ENCODE measurements at places on chromosomes 6 and 20. TPM values are rescaled to one million over a fixed set of nuclear protein-coding genes. Genes with fewer than 3 reads are reported as not detected.

GRCh38 chr6:31178143-31179041 is 7.9 kb upstream of the POU5F1 start:
- no peak for DNase-seq

GRCh38 chr20:38199501-38200390 is 34.7 kb upstream of the TGM2 start:
- no peak for DNase-seq

DNA sequence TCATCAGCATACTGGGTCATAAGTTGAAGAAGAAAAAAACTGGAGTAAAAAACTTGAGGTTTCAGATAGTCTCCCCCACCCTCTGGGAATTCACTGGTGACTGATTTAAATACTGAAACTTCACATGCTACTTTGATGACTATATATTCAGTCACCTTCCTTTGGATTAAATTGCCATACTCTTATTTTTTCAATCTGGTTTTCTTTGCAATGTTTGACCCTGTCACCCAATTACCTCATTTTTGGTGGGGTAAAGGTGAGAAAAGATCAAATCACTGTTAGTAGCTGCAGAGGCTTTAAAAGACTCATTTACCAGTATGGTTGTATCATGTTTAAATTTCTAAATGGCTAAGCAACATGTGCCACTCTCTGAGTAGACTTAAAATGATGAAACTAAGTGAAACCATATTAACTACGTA is 862.7 kb upstream of the FLRT3 start:
- no peak for DNase-seq

GRCh38 chr20:32019156-32019510 is 8.9 kb downstream of the CCM2L start:
- no peak for DNase-seq

DNA sequence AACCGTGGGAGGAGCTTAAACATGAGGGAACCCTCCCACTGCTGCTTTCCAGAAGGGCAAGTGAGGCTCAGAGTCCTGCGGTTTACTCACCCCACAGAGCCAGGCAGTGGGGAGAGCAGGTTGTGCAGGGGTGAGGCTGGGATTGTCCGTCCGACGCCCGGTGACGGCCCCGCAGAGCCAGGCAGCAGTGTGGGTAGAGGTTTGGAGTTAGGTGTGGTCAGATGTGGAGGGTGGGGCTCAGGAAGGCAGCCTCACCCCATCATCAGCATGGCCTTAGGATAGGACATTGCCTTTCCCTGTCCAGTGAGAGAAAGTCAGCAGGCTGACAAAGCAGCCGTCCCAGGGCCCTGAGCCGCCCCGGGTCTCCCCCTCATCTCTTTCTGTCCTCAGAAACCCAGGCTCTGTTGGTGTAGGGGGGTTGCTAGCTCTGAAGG is 234.6 kb downstream of the DLL1 start:
- DNase-seq = no peak

The SNX14 gene
- polyA plus RNA-seq = 138 TPM

GRCh38 chr20:47438464-47439381 is 63.0 kb upstream of the NCOA3 start:
- DNase-seq = peak; percentile 59

DNA sequence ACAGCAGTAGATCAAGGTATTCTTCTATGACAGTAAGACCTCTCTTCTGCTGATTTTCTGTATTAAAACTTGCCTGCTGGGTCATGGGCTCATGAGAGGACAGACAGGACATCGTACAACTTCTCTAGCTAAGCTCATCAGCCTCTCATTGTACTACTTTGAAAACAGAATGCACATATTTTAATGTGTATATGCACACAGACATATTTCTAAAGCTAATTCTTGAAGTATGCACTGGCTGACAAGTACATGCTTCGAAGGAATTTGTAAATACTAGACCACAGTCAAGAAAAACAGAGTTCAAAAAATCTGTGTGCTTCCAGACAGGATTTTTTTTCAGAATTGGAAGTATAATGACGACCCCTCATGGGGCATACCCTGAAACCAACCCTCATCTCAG is 81.7 kb upstream of the CD83 start:
- no peak for DNase-seq

DNA sequence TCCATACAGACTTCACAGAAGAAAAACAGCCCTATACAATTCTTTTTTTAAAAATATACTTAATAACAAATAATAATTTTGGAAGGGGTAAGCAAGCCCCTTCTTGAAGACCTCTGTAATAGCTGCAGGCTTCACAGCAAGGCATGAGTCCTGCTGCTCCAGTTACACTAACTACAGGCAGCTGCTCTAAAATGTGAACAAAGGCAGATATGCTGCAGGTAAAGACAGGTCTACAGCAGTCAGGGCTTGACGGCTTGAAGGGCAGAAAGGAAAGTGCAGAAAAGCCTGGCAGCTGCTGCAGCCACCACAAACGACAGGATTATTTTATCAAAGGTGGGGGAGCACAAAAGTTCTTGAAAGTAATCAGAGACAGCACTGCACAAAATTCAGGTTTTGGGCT is 11.3 kb downstream of the FAXC start:
- DNase-seq = no peak
